ENCODE measurements at places on chromosomes 12 and 14.

DNA sequence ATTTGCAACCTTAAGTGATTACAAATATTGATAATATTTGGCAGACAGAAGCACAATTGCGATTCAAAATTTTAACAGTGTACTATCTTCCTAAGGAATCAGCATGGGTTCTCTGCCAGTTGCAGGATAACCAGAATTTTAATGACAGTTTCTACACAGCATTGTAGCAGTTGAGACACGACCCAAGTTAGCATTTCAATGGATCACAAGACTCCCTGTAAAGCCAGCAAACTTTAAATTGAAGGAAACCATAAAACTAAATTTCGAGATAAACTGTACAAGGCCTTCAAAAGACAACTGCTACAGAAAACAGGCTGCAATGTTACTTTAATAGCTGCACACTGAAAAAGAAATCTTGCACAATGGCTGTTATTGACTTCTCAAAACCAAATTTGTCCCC, 154.9 kb downstream of the MED13L start:
- DNase-seq, result no peak

GRCh38 chr14:34053666-34054065, 102.8 kb upstream of the EGLN3 start:
- DNase-seq, result no peak

GRCh38 chr12:6871052-6871957, 1.8 kb downstream of the SPSB2 start:
- DNase-seq, result no peak

- no peak for DNase-seq
These were observed 10.6 kb downstream of the EML1 start for GRCh38 chr14:99803803-99804202.

DNA sequence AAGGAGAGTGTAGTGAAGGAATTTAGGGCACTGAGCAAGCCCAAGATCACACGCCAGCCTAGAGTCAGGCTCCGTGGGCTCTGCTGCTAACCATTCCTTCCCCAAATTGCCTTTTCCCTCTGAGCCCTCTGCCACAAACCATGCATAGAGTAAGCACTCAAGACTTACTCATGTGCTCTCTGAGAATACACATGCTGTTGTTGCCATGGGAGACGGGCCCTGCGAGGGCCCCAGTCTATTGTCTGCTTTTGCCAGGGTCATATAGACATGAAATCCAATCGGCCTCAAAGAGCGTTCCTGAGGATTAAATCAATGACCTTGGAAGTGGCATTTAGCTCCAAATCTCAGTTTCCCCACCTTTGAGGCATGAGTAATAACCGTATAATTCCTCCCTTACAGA, 48.7 kb upstream of the WSCD2 start:
- no peak for DNase-seq

DNA sequence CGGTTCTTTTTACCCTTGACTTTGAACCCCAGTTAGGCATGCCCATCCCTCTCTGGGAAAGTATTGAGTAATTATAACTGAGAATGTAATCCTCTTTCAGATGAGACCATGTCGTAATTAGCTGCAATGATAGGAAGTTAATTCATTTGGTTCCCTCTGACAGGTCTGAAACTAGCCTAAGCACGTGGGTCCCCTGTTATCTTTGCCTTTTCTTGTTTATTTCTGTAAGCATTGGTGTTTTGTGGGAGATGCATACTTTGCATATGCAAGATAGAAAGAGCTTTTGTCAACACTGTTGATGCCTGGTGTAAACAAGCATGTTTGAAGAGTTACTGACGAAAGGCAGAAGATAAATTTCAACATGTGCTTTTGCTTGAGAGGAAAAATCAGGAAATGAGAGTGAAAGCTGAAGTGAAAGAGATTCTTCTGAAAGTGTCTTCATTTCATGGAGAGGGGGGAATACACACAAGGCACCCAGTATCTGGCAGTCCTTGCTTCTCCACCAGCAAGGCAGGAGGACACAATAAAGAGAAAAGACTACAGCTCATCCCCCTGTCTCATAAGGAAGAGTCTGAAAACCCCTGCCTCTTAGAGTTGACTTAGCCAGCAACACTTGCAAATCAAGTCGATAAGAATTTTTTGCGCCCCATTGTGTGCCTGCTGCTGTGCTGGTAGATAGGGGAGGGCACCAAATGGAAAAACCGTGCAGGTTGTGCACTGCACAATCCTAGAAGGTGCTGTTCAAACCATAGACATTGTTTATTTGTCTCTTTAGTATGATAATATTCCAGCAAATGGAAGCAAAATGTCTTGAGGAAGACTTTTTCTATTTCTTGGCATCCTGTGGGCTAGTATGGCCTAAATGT, 77.8 kb downstream of the SLC24A4 start:
- no peak for DNase-seq

DNA sequence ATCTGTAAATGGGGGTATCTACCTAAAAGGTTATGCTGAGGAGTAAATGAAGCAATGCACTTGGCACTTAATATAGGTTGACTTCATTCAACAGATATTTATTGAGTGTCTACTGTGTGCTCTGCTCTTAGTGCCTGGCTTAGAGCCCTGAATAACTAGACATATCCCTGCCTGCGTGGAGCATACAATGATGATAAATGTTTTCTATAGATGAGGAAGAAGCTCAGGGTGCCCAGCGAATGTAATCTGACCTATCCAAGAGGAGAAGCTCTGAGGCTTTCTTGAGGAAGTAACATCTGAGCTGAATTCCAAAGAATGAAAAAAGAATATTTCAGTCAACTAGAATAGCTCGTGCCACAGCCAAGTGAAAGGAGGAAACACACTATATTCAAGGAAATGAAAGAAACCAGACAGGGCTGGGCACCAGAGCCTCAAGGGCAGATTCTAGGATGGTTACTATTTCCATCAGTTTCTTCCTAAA, 17.9 kb upstream of the HIGD1C start:
- DNase-seq, result no peak

DNA sequence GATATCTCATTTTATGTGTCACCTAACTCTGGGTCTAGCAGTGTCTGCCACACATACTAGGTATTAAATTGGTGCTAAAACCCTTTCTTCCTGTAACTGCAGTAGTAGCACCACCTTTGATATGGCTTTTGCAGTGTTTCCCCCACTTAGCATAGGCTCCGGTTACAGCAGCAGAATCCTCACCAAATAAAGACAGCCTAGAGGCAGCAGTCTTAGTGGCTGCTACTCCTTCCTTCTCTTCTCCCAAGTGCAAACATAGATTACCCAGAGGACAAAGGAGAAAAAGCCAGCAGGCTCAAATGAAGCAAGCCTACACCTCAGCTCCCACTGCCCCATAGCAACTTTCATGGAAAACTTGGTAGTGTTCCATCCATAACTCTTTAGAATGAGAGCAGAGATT, 30.1 kb upstream of the ABCC9 start:
- no peak for DNase-seq

- DNase-seq, result no peak
These were observed 20.5 kb downstream of the SLC38A2 start for GRCh38 chr12:46351886-46352650.

- peak; percentile 58 for DNase-seq
These were observed 32.4 kb downstream of the BICD1 start for GRCh38 chr12:32139064-32139421.

- DNase-seq, result no peak
These were observed 4.9 kb downstream of the PTGER2 start for GRCh38 chr14:52318826-52319645.

DNA sequence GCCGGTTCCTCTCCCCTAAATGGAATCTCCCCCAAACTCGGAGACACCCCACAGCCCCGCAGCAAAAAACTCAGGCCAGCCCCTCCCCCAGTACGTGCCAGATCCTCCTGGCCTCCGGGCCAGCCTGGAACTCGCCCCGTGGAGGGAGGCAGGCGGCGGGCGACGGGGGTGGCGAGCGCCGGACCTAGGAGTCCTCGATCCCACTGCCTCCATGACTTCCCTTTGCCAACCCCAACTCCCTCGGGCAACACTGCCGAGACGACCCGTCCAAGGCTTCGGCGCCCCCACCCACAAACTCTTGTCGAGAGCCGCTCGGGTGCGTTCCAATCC, 400 bp downstream of the ADCY6 start:
- no peak for DNase-seq

- DNase-seq, result no peak
These were observed 90.1 kb upstream of the KCNA1 start for GRCh38 chr12:4819654-4820053.

- DNase-seq, result no peak
These were observed 275.2 kb upstream of the GARIN6 start for GRCh38 chr12:99372257-99372920.

GRCh38 chr14:70472253-70473159, 20.5 kb downstream of the ADAM21 start:
- no peak for DNase-seq

GRCh38 chr12:93358821-93359220, 18.9 kb upstream of the NUDT4 start:
- no peak for DNase-seq

DNA sequence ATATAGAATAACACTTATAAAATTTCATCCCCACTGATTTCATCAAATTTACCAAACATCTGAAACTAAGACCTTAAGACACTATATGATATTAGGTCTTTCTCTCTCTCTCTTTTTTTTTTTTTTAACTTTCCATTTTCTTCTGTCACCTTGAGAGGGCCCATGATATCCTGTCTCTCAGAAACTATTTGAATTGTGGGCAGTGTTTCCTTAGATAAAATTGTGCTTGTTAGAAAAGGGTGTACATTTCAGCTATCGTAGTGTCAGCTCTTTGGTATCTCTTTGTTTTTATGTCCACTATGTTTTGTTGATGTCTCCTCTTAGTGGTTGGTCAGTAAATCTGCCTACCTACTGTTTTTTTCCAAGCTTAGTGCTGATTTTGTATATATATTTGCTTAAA, 23.8 kb downstream of the DNM1L start:
- DNase-seq, result no peak

GRCh38 chr12:55060470-55060869, 40.7 kb downstream of the NEUROD4 start:
- DNase-seq, result peak; percentile 18

DNA sequence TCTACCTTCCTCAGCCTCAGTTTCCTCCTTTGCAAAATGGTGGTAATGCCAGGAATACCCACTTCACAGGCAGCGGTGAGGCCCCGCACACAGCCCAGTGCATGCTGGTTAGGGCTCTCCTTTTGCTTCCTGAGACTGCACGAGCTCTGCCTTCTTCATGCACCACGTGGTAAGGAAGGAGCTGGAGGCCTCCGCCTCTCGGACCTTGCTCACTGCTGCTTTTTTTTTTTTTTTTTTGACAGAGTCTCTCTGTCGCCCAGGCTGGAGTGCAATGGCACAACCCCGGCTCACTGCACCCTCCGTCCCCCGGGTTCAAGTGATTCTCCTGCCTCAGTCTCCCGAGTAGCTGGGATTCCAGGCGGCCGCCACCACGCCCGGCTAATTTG, 18.1 kb downstream of the TAMALIN start:
- peak; percentile 65 for DNase-seq

GRCh38 chr14:67515386-67516079, 17.6 kb upstream of the PLEKHH1 start:
- DNase-seq, result no peak

GRCh38 chr12:131106349-131106941, 152.7 kb downstream of the ADGRD1 start:
- no peak for DNase-seq

GRCh38 chr12:46109343-46110222, 119.2 kb upstream of the SCAF11 start:
- DNase-seq, result no peak

GRCh38 chr14:97802430-97803373, 1005.5 kb downstream of the VRK1 start:
- DNase-seq, result no peak

DNA sequence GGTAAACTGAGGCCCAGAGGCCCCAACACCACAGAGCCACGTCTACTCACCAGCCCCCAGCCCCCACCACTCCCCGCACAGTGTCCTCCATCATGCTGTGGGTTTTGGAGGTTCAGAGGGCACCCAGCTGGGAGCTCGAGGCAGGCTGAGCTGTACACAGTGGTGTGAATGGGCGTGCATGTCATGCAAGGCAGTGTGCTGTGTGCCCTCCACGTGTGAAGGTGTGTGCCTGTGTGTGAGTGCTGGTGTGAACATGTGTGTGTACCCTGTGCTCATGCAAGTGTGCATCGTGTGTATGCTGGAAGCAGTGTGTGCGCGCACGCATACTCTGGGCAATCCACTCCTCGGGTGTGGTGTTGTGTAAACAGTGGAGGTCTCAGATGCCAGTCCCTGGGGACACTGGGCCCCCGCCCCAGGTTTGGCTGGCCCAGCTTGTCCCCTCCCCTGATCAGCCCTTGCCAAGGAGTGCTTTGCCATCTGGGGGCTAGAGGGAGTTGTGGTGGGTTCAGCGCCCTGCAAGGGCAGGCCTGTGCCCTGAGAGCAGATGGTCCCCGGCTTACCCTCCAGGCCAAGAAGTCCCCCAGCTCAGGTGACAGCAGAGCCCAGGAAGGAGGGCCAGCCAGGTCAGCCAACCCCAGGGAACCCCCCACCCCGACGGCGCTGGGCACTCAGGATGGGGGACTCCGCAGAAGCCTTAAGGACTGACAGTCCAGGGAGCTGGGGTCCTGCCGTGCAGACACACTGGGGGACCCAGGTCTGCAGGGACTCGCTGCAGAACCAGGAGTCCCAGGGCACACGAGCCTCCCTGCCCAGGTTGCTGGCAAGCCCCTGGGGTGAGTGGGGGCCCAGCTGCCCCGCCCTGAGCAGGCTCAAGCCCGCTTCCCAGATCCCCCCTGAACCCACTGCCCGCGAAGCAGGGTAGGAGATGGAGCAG, 23.8 kb upstream of the GPR132 start:
- no peak for DNase-seq

DNA sequence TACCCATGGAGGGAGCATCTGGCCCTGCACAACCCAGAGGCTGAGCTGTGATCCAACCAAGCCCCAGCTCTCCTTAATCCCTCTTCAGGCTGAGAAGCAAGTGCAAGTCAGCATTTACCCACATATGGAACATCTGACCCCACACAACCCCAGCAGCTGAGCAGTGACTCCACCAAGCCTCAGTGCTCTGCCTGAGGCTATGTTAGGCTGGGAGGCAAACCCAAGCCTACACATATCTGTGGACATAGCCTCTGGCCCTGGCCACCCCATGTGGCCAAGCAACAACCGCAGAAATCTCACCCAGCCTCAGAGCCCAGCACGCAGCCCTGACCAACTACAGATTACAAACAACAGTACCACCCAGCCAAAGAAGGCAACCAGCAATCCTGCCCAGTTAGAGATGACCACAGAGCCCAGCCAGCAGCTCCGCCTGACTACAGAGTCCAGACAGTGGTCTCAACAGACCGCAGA, 142.8 kb downstream of the NUAK1 start:
- DNase-seq, result no peak

GRCh38 chr14:51394804-51395203, 154.8 kb downstream of the TMX1 start:
- DNase-seq, result no peak
